Renal pelvis (tissue), 12 donors: ENCODE measurements at places on chromosomes 5 and 9. TPM values are rescaled to one million over a fixed set of nuclear protein-coding genes. Genes with fewer than 3 reads are reported as not detected.

DNA sequence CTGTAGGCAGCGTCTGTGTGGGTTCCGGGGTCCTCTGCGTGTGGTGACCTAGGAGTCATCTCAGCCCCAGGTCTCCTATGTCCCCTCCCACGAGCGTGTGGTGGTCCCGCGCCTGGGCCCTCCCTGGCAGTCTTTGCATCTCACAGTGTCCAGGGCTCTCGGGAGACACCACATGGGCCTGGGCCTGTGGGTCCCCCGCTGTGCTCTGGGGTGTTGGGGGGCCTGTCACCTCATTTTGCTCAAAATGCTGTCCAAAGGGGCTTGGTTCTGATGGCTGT, 27.1 kb downstream of the CEP72 start:
- no peak for DNase-seq

GRCh38 chr9:19876569-19877316, 87.9 kb upstream of the SLC24A2 start:
- DNase-seq = no peak

GRCh38 chr9:21434202-21435014, 5.8 kb upstream of the IFNA1 start:
- peak; percentile 8 for DNase-seq

GRCh38 chr9:125894566-125894965, 147.4 kb downstream of the PBX3 start:
- no peak for DNase-seq

DNA sequence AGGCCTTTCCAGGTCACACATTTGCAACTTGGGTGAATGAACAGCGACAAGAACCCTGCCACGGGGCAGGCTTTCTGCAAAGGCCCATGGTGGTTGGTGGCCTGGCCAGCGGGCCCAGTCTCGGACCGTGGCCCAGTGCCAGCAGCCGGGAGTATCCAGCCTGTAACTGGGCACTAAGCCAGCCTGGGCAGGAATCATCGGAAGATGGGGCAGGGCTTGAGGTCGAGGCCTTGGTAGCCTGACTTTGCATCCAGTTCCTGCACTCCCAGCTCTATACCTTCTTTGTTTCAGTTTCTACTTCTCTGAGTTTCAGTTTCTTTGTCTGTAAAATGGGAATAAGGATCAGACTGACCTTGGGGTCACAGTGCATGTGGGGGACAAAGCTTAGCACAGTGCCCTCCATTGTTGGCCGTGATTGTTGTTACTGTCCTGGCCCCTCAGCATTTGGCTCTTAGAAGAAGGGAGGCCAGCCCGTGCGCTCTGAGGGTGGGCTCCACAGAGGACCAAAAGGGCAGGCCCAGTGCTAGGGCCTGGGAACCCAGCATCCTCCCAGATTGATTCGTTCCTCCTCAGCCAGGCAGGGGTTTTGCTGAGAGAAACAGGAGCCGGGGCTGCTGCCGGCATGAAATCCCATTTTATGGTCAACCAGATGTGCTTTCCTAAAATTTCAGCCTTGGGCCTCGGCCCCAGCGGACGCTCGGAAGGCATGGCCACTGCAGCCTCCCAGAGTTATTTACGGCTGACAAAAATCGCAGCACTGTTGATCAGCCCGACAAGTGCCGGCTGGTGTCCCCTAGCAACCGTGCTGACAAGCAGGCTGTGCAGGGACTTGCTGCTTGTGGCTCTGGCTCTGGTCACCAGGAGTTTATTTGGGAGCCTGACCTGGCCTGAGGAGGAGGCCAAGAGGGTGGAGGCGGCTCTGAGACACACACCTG, 43.6 kb downstream of the JADE2 start:
- DNase-seq = peak; percentile 81

DNA sequence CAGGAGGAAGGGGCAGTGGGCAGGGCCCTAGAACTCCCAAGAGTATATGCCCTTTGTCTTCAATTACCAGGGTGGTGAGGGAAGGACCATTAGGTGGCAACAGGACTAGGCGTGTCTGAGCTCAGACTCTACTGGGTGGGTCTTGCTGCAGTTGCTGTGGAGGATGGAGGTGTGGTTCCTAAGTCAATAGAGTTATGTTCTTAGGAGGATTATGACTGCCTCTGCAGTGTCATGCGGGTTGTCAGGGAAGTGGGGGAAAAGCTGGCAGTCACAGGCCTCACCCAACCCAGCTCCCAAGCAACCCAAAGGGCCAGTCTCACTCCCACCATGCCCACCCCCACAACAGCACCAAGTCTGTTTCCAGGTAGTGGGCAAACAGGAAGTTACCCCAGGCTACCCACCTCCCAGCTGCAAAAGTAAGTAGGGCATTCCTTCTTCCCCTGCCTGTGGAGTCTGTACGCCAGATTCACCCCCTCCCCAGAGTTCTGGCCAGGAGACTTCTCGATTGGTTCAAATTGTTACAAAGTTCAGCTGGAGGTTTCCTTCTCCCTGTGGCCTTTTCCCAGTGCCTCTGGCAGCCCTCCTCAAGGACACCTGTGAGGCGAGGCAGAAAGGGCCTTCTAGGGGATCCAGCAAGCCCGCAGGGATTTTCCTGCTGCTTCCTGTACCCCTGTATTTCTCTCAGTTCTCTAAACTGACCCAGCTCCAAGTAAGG, 145.3 kb downstream of the HINT1 start:
- no peak for DNase-seq

DNA sequence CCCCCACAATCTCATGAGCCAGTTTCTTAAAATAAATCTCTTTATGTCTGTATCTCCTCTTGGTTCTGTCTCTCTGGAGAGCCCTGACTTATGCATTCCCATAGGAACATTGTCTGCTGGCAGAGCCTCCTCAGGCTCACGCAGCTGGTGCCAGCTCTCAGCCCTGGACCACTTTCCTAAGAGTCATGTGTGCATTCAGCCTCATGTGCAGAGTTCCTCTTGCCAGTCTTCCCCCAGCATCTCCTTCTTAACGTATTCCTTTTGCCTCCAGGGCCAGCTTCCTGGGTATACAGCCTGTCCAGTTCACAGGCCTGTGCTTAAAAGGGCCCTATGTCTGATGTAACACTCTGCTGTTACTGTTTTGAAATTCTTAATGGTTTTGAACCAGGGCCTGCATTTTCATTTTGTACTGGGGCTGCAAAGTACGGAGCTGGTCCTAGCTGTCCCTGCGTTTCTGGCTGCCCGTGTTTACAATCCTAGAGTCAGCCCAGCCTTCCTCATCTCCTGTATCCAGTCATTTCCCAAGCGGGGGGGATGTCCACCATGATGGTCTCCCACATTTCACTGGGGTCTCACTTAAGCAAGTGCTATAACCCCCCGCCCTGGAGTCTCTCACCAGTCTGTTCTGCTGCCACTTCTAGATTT, 18.1 kb downstream of the ANKRD33B start:
- DNase-seq = no peak

The OTP gene
- not detected for polyA plus RNA-seq

The ARHGEF37 gene
- 4.8 TPM for polyA plus RNA-seq

GRCh38 chr5:16461782-16462181, 3.8 kb downstream of the ZNF622 start:
- peak; percentile 63 for DNase-seq

DNA sequence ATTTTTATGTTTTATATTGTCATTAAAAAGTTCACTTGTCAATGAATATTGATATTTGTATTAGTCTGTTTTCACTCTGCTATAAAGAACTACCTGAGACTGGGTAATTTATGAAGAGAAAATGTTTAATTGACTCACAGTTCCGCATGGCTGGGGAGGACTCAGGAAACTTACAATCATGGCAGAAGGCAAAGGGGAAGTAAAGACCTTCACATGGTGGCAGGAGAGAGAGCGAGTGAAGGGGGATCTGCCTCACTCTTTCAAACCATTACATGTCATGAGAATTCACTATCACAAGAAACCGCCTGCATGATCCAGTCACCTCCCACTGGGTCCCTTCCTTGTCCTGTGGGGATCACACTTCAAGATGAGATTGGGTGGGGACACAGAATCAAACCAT, 27.4 kb downstream of the SRD5A1 start:
- DNase-seq = no peak

The IFNA17 gene
- not detected for polyA plus RNA-seq

DNA sequence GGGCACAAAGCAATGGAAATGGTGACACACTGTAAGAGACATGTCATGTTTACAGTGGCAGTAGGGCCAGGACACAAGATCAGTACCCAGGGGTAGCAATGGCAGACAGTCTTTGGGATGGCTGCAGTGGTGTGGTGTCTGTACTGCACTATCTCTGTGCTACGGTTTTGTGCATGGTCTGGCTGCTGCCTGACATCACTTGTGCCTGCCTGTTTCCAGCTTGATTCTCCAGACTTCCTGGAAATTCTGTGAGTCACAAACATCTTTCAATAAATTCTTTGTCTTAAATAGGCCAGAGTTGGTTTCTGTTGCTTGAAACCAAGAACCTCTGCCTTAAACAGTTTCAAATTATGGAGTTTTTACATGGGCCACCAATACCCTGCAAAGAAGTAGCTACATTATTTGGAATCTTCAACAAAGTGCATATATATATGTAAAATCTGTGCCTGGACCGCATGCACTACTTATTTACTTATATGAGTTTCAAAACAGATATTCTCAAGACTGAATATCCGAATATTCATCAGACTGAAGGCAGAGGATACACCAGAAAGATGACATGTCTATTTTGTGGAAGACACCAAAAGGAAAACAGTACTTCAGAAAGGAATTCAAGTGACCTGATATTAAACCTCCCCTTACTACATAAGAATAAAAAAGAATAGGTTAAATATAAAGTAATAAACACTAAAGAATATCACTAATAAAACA, 188.1 kb downstream of the RFX3 start:
- DNase-seq = no peak

- DNase-seq = no peak
These were observed 628.8 kb downstream of the PDE4D start for GRCh38 chr5:59264639-59265245.

DNA sequence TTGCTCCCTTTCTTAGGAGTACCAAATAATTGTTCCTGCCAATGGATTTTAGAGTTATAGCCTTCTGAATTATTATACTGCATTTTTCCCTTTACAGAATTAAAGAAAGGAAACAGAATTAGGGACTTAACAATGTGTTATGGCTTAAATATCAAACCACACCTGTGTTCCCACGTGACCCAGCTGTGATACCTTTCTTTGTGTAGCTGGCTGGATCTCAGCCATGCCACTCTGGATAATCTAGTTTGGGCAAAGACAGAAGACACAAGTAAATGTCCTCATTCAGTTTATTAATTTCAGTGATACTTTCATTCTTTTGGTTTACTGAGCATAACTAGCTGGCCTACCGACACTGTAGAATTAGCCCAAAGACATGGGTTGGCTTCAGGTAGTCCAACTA, 417.2 kb upstream of the ADAMTS16 start:
- DNase-seq = no peak

The OBP2B gene
- 0.32 TPM for polyA plus RNA-seq

The SCGB3A2 gene
- polyA plus RNA-seq = 0.48 TPM

The FBXW5 gene
- 64.8 TPM for polyA plus RNA-seq

The LCN15 gene
- polyA plus RNA-seq = 0.06 TPM

GRCh38 chr5:76930083-76930482, 22.8 kb upstream of the CRHBP start:
- DNase-seq = no peak

The PPP2R2B gene
- polyA plus RNA-seq = 16.6 TPM

DNA sequence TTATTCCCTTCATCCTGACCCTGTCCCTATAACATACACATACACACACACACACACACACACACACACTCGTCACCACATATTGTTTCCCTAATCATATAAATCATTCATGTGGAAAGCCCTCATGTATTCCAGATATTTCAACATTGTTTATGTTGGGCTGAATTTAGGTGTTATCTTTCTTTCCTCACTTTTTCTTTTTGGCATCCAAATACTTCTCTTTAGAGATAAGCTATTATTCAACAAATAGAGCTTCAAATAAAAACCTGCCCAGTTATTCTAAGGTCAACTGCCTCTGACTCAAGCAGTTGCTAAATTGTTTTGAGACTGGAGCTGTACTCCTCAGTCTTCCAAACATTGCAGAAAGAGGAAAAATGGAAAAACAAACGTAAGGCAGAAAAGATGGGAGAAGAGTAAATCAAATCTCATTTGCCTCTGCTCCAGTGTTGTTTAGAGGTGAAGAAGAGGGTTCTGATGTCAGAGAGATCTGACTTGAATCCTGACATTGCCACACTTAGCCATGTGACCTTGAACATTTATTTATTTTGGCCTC, 215.7 kb downstream of the GAS1 start:
- no peak for DNase-seq

The CDH9 gene
- polyA plus RNA-seq = 8.6 TPM

GRCh38 chr9:95101326-95101725, 216.2 kb downstream of the FANCC start:
- DNase-seq = no peak

The NEUROG1 gene
- not detected for polyA plus RNA-seq

DNA sequence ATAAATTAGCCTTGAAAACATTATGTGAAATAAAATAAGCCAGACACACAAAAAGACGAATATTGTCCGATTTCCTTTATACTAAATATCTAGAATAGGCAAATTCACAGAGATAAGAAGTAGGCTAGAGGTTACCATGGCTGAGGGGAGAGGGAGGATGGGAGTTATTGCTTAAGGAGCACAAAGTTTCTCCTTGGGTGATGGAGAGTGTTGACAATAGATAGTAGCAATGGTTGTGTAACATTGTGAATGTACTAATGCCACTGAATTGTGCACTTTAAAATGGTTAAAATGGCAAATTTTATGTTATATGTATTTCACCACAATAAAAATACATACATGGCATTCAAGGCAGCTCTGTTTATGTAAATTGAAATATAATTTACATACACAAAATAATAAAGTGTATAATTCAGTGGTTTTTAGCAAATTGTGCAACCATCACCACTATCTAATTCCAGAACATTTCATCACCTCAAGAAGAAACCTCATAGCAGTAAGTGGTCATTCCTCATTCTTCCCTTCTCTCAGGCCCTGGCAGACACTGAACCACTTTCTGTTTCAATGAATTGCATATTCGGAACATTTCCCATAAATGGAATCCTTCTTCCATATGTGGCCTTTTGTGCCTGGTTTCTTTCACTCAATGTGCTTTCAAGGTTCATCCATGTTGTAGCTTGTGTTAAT, 59.2 kb downstream of the NDST1 start:
- no peak for DNase-seq

GRCh38 chr9:87579781-87580541, 82.3 kb downstream of the DAPK1 start:
- DNase-seq = no peak

- DNase-seq = no peak
These were observed 21.5 kb upstream of the TGFBI start for GRCh38 chr5:136007271-136007670.

DNA sequence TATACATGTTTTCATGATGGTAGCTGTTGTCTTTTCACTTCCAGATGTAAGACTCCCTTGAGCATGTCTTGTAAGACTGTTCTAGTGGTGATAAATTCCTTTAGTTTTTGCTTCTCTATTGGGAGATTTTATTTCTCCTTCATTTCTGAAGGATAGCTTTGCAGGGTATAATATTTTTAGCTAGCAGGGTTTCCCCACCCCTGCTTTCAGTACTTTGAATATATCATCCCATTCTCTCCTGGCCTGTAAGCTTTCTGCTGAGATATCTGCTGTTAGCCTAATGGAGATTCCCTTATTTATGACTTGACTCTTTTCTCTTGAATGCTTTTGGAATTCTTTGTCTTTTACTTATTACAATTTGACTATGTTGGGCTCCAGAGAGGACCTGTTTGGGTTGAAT, 211.0 kb downstream of the GDNF start:
- DNase-seq = no peak

- no peak for DNase-seq
These were observed 74.1 kb downstream of the IPO11 start for GRCh38 chr5:62486672-62487071.

GRCh38 chr9:20872340-20872977, 159.0 kb downstream of the HACD4 start:
- no peak for DNase-seq

- no peak for DNase-seq
These were observed 22.3 kb downstream of the OR2V1 start for GRCh38 chr5:181108578-181109165.
